ENCODE measurements at places on chromosomes 1 and 21.
A peak's percentile ranks its signal among the peaks of the same experiment; 100 is the strongest.

DNA sequence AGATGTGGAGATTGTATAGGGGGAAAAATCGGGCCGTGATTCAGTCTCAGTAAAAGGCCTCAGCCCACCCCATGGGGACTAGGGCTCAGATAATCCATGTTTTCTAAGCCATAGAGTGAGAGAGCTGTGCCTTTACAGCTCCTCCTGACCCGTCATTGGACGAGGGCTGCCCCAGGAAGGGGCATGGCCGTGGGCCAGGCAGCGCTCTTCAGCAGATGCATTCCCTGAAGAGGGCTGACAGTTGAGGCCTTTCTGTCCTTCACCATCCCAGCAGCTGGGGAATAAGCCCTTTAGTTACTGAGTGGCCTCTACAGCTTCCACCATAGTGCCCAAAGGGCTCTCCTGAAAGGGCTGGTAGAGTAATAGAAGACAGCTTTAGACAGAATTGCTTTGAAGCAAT, 57.2 kb downstream of the ST3GAL3 start:
- DNase-seq, result no peak

DNA sequence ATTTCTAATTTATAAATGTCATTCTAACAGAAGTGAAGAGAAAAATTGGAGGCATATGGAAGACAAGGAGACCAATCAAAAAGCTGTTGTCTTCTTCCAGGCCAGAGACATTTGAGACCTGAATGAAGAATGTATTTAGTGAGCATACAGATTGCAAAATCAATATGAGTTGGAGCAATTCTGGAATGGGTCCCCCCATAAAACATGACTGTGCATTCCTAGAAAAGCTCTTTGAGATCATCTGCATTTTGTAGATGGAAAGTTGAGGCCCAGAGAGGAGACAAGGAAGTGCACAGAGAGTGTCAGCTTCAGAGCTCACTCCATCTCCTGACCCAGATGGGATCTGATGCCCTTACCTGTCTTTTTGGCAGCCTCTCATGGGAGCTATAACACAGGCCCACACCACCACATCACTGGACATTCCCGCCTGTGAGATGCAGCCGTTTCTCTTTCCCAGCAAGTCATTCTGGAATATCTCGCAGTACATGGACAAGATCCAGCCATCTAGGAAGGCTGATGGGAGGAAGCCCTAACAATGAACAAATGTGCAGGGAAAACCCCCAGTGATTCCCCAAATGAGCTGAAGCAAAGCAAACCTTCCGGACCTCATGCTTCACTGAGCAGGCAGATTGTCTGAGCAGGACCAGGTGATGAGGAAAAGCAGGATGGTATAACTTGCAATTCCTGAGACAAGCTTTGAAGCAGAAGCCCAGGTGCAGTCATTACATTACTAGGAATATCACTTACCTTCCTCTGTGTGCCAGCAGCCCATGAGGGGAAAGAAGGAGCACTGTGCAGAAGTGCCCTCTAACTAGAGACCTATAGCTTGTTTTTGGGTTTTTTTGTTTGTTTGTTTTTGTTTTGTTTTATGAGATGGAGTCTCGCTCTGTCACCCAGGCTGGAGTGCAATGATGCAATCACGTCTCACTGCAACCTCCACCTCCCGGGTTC, 445.6 kb downstream of the PLPP3 start:
- DNase-seq, result no peak

GRCh38 chr1:208101661-208102431, 142.3 kb downstream of the PLXNA2 start:
- no peak for DNase-seq

- DNase-seq, result peak; percentile 4
Measured at GRCh38 chr21:17784604-17785402, 34.4 kb downstream of the C21orf91 start.

GRCh38 chr1:231844986-231845502, 218.5 kb downstream of the DISC1 start:
- DNase-seq, result peak; percentile 13

- no peak for DNase-seq
Measured at GRCh38 chr1:206550446-206550845, 43.1 kb downstream of the RASSF5 start.

DNA sequence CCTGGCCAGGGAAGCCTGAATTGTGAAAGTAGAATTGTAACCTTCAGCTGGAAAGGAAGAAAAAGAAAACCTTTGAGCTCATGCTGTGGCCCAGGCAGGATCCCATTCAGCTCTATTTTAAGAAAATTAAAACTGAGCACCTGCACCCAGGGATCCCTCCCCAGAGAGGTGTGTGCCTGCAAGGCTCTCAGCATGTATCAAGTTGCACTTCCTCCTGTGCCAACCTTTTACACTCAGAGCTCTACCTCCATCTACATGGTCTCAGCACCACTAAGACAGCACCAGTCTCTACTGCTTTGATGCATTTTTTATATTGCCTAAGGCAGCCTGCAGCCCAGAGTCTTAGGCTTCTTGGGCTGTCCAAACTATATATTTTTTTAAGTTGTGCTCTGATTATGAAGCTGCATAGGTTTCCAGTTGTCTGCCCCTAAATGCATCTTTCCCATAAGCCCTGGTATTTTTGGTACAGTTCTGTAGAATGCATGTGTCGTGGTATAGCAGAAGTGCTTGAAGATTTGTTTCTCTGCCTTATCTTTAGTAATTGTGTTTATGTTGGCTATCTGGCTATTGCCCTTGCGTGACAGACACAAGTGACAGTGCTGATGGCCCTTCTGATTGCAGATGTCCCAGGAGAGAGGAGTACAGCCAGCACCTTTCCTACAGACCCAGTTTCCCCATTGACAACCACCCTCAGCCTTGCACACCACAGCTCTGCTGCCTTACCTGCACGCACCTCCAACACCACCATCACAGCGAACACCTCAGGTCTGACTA, 63.1 kb downstream of the PTPRC start:
- DNase-seq, result no peak

Data from GDM1 (cell line).